ENCODE measurements at places on chromosomes 7 and 10. TPM values are rescaled to one million over a fixed set of nuclear protein-coding genes. Genes with fewer than 3 reads are reported as not detected.

DNA sequence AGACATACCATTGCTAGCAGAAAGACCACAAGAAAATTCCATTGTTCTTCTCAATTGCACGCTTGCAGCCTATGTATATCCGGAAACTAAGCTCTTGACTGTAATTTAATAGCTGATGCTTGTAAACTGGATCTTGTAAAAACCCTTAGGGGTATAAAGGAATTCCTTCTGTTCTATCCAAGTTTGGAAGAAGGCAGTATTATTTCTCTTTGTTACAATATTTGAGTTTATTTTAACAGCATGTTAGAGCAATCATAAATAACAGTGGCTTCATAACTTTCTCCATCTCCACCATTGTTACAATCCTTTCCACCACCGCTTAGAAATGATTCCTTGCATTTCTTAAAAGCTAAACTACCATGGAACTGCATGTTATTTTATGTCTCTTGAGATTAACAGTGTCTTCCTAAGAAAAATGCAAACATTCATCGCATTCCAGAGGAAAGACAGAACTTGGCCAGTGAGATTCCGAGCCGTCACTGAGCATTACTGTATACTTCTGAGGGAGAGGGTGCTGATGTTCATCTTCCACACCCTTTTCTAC is 92.5 kb downstream of the TRIL start:
- DNase-seq = no peak

- DNase-seq = no peak
Observed at GRCh38 chr10:23370106-23370505, 25.5 kb upstream of the C10orf67 start.

Gene DOCK1
- total RNA-seq = 0.17 TPM

- no peak for DNase-seq
Observed at GRCh38 chr10:26746061-26746460, 48.6 kb downstream of the PDSS1 start.

Gene WEE2
- not detected for total RNA-seq
